T-helper 9 cell (primary cell): ENCODE measurements at places on chromosomes 7 and 10.

DNA sequence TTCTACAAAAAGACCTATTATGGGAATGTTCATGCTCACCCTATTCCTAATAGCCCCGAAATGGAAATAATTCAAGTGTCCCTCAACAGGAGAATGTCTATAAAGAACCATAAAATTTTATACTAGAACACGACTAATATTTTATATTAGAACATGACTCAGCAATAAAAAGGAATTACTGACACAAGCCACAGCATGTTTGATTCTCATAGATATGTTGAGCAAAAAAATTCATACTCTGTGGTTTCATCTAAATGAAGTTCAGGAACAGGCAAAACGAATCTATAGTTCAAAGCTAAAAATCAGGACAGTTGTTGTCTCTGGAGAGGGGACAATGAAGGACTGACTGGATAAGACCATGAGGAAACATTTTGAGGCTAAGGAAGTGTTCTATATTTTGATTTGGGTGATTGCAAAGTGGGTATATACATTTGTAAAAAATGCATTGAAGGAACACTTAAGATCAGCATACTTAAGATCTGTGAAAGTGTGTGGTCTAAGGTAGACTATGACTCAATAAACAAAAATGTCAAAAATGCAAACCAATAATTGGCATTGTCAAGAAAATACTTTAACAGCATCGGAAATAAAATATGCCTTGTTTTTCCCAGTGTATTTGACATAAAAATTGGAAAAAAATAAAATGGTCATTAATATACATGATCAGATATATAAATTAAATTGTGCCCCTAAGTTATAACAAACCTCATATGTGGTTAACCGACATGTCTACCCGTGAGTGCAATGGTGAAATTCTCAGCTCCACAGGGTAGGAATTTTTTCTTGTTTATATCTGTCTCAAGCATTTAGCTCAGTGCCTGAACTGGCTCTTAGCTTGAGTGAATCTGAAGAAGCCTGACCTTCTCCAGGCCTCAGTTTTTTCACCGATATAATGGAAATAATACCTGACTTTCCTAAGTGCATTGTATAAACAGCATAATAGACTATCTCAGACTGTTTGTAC, 124.9 kb upstream of the CTTNBP2 start:
- DNase-seq = no peak

DNA sequence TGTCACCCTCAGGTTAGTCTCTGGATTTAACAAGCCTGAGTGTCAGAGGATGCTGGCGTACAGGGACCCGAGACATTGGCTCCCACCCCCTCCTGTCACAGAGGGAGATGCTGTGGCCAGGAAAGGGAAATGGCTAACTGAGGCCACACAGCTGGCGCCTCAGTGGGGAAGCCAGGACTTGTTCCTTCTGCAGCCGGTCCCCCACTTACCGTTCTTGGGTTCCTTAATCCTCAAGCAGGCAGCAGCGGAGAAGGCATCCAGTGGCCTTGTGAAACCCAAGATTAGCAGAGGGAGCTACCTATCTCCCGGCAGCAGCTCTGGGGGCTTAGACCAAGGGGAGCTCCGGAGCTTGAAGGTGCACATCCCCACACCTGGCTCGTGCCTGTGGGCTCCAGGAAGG, 65.4 kb downstream of the NEURL1 start:
- no peak for DNase-seq

GRCh38 chr7:127290801-127291361, 38.1 kb upstream of the GRM8 start:
- no peak for DNase-seq

GRCh38 chr7:28666154-28666553, 253.8 kb downstream of the CREB5 start:
- no peak for DNase-seq

GRCh38 chr10:4916086-4916716, 47.0 kb upstream of the AKR1C1 start:
- DNase-seq = no peak
